ENCODE measurements at places on chromosomes 2 and 18.
A peak's percentile ranks its signal among the peaks of the same experiment; 100 is the strongest.

DNA sequence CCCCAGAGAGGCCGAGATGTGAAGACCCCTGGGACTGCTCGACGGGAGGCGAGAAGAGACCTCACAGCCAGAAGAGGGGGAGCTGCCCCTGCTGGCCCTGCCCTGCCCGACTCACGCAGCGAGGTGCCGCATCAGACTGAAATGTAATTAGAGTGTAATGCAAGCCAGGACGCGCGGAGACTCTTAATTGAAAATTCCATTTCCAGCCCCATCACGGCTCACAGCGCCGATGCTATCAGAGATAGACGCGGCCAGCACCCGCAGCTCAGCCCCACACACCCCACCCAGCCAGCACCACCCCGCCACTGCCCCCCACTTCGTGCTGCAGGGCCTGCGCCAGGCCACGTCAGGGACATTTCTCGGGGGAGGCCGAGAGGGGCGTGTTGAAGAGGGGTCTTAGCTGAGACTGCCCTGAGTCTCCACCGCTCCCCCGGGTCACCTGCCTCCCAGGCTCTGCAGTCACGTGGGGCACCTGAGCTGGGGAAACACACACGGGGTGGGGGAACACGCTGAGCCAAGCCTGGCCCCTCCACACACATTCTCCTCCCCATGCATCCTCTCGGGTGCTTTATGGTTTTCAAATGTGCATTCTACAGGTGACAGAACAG, 78.1 kb downstream of the TEX51 start:
- peaks cover 95% of the 10 kb centered on the region for H3K27me3 ChIP-seq
- no peak for DNase-seq
- no peaks in the 10 kb centered on the region for H3K36me3 ChIP-seq
- no peaks in the 10 kb centered on the region for H3K4me1 ChIP-seq

DNA sequence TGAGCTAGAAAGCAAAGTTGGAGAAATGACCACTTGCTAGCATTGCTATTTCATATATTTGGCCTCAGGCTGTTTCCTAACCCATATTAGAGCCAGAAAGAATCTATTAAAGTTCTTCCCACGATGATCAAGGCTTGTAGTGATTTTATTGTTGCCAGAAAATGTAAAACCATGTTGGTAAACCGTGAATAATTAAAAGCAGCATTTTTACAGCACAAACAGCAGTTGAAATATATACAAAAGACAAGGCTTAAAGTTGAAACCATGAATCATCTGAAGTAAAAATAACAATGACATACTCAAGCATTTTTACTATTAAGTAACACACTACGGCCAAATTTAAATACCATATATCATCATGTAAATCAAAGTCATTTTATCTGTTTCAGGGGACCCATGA, 27.7 kb upstream of the DSC3 start:
- no peaks in the 10 kb centered on the region for H3K4me1 ChIP-seq
- no peaks in the 10 kb centered on the region for H3K36me3 ChIP-seq
- no peak for DNase-seq
- H3K4me3 ChIP-seq = no peak overlapping the region

- H3K4me3 ChIP-seq = no peak overlapping the region
- H3K4me1 ChIP-seq = peaks cover 22% of the 10 kb centered on the region
- H3K36me3 ChIP-seq = no peaks in the 10 kb centered on the region
Observed at GRCh38 chr18:44719519-44720060, 38.9 kb downstream of the SETBP1 start.

- no peak for DNase-seq
- no peaks in the 10 kb centered on the region for H3K27me3 ChIP-seq
- no peak overlapping the region for H3K27ac ChIP-seq
- no peak overlapping the region for H3K4me3 ChIP-seq
- no peaks in the 10 kb centered on the region for H3K4me1 ChIP-seq
- H3K36me3 ChIP-seq = no peaks in the 10 kb centered on the region
Observed at GRCh38 chr2:233814056-233814835, 36.1 kb downstream of the MROH2A start.

- H3K4me1 ChIP-seq = peaks cover 70% of the 10 kb centered on the region
- no peaks in the 10 kb centered on the region for H3K27me3 ChIP-seq
- peak; percentile 87 for DNase-seq
- H3K4me3 ChIP-seq = no peak overlapping the region
- H3K27ac ChIP-seq = peak overlapping the region; percentile 91
Observed at GRCh38 chr2:64276417-64277095, 132.3 kb upstream of the PELI1 start.

- no peak for DNase-seq
- peaks cover 10% of the 10 kb centered on the region for H3K4me1 ChIP-seq
- H3K27me3 ChIP-seq = no peaks in the 10 kb centered on the region
- peak overlapping the region; percentile 77 for H3K4me3 ChIP-seq
- H3K36me3 ChIP-seq = no peaks in the 10 kb centered on the region
Observed at GRCh38 chr2:32947076-32947483, 327 bp downstream of the LTBP1 start.

DNA sequence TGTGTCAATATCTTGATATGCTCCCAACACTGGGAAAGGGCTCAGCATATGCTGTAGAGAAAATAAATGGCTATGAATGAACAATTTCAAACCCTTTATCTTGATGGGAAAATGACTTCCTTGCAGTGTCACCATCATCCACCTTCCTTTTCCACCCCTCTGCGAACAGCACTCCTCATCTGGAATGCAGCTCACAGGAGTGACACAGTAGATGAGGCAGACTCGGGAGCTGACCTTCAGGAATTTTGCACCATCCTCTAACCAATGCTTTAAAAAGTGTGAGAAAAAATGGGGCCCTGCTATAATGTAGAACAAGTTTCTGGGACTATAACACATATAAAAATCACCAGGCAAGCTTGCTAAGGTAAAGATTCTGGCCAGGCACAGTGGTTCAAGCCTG, 41.3 kb upstream of the YPEL5 start:
- H3K27ac ChIP-seq = no peak overlapping the region
- no peak for DNase-seq
- H3K27me3 ChIP-seq = peaks cover 37% of the 10 kb centered on the region
- no peaks in the 10 kb centered on the region for H3K36me3 ChIP-seq

- no peaks in the 10 kb centered on the region for H3K4me1 ChIP-seq
- no peak overlapping the region for H3K27ac ChIP-seq
- H3K4me3 ChIP-seq = no peak overlapping the region
- H3K27me3 ChIP-seq = no peaks in the 10 kb centered on the region
- no peaks in the 10 kb centered on the region for H3K36me3 ChIP-seq
Observed at GRCh38 chr18:1020731-1021344, 116.2 kb downstream of the ADCYAP1 start.

DNA sequence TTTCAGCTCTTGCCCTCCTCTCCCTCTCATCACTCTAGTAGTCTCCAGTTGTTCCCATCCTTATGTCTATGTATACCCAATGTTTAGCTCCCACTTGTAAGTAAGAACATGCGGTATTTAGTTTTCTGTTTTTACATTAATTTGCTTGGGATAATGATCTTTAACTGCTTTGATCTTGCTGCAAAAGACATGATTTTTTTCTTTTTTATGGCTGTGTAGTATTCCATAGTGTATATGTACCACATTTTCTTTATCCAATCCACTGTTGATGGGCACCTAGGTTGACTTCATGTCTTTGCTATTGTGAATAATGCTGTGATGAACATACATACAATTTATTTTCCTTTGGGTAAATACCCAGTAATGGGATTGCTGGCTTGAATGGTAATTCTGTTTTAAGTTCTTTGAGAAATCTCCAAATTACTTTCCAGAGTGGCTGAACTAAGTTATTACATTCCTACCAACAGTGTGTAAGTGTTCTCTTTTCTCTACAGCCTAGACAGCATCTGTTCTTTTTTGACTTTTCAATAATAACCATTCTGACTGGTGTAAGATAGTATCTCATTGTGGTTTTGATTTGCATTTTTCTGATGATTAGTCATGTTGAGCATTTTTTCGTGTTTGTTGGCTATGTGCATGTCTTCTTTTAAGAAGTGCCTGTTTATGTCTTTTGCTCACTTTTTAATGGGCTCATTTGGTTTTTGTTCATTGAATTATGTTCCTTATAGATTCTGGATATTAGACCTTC, 179.6 kb upstream of the SLC39A10 start:
- no peak overlapping the region for H3K27ac ChIP-seq
- H3K27me3 ChIP-seq = no peaks in the 10 kb centered on the region
- H3K4me1 ChIP-seq = no peaks in the 10 kb centered on the region
- no peak for DNase-seq
- no peaks in the 10 kb centered on the region for H3K36me3 ChIP-seq
- H3K4me3 ChIP-seq = no peak overlapping the region

DNA sequence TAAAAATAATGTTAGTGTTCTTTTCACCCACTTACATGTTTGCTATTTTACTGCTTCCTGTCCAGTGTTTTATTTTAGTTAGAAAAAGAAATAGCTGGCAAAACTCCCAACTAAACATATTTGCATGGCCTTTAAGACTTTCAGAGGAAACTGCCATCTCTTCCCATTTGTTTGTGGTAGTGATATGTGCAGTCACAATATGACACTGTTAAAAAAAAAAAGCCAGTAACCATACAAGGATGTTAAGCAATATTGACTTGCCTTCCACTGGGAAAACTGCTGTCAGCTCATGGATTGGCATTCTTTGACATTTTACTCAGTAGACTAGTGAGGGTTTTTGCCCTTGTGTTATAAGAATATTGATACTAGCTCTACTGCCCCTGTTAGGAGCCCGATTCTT, 29.1 kb downstream of the XIRP2 start:
- H3K4me3 ChIP-seq = no peak overlapping the region
- H3K36me3 ChIP-seq = no peaks in the 10 kb centered on the region
- no peak overlapping the region for H3K27ac ChIP-seq
- DNase-seq = no peak
- H3K27me3 ChIP-seq = no peaks in the 10 kb centered on the region

DNA sequence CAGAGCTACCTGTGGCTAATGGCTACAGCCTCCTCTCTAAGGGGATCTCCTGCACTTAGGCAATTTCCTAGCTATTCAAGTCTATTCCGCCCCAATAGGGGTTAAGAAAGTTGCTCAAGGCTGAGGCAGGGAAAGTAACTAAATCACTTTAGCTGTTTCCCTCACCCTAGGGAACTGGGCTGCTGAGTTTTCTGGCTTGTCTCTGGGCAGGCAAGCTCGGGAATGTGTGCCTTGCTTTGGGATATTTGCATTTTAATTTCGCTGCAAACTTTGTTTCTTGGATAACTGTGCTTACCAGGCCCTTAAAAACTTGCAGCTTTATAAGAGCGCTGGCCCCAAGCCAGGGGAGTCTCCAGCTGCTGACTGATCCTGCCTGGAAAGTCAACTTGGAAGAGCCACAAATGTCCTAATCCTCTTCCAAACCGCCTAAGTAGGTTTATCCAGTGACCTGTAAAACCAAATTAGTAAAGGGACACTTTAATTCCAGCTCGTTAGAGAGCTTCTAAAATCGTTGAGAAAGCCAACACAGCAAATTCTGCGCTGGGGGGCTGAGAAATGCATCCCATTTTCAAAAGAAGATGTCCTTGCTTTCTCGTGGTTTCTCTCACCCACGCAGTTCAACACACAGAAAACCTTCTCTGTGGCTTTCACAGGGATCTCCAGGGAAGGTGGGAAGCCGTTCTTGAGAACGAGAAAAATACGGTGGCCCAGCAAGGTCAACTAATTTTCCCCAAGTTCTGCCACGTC, 59.5 kb upstream of the SP3 start:
- H3K4me3 ChIP-seq = no peak overlapping the region
- no peak for DNase-seq
- H3K27me3 ChIP-seq = no peaks in the 10 kb centered on the region
- H3K4me1 ChIP-seq = 0 out of 2 replicates have a peak, but pooled peaks cover 5% of the 10 kb centered on the region

DNA sequence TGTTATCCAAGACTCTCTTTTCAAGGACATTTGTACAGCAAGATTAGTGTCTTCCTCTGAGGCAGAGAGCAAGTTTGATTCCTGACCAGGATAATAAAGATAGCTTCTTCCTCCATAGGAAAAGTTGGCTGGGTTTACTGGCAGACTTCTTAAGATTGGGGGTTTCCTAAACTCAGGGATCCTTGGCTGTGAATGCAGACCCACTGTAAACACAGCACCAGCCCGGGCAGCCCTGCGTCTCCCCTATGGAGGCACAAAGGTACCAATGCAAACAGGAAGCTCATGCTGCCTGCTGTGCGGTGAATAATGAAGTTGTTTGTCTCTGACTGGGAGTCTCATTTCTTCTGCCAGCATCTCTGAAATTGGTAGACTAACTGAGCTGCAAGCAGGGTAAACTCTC, 96.2 kb upstream of the ARHGAP28 start:
- no peaks in the 10 kb centered on the region for H3K27me3 ChIP-seq
- H3K4me1 ChIP-seq = no peaks in the 10 kb centered on the region
- no peak overlapping the region for H3K4me3 ChIP-seq
- no peak overlapping the region for H3K27ac ChIP-seq
- no peak for DNase-seq
- no peaks in the 10 kb centered on the region for H3K36me3 ChIP-seq

DNA sequence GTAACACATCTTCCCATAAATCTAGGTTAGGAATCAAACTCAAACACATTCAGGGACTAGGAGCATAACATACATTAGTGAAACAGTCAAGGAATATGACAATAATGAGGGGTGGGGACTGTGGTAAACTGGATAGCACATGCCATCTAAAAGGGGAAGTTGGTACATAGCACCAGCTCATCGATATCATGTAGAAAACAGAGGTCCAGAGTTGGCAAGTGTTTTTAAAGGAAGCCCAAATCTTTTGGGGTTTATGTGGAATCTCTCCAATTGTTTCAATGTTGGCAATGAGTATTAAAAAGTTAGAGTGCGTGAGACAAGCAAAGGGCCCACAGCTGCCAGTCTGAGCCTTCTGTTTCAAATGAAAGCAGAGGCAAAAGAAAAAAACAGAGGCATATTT, 24.4 kb downstream of the KLF7 start:
- H3K36me3 ChIP-seq = no peaks in the 10 kb centered on the region
- H3K4me1 ChIP-seq = no peaks in the 10 kb centered on the region
- H3K27ac ChIP-seq = no peak overlapping the region
- H3K4me3 ChIP-seq = no peak overlapping the region

- H3K36me3 ChIP-seq = no peaks in the 10 kb centered on the region
- H3K4me1 ChIP-seq = no peaks in the 10 kb centered on the region
- no peaks in the 10 kb centered on the region for H3K27me3 ChIP-seq
- H3K4me3 ChIP-seq = no peak overlapping the region
- DNase-seq = no peak
- H3K27ac ChIP-seq = no peak overlapping the region
Observed at GRCh38 chr2:16852651-16853050, 187.0 kb upstream of the CYRIA start.

DNA sequence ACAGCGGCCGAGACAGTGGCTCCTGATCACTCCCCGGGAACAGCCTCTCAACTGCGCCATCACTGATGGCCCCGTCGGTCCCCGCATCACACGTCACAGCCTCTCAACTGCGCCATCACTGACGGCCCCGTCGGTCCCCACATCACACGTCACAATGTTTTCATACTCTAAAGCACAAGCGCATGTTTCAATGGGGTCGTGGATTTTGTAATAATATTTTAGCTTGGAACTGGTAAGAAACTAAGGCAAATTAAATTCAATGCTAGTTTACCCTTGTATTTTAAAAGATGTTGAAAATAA, 44.2 kb upstream of the CTDP1 start:
- no peaks in the 10 kb centered on the region for H3K4me1 ChIP-seq
- peaks cover 22% of the 10 kb centered on the region for H3K27me3 ChIP-seq
- no peak overlapping the region for H3K27ac ChIP-seq
- H3K36me3 ChIP-seq = no peaks in the 10 kb centered on the region
- no peak for DNase-seq
- H3K4me3 ChIP-seq = no peak overlapping the region
